ENCODE measurements at places on chromosomes 1 and 21. TPM values are rescaled to one million over a fixed set of nuclear protein-coding genes. Genes with fewer than 3 reads are reported as not detected.

DNA sequence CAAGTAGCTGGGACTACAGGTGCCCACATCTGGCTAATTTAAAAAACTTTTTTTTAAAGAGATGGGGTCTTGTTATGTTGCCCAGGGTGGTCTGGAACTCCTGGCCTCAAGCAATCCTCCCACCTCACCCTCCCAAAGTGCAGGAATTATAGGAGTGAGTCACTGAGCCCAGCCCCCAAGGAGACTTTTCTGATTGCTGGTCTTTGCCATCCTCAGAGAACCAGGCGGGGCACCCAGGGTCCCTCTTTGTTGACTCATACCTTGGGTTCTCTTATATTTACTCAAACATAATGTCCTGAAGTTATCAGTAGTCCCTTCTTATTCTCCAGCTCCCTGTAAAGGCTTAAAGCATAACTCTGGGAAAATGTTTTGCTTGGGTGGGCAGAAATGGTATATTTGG, 51.1 kb downstream of the KIF26B start:
- no peak for DNase-seq

DNA sequence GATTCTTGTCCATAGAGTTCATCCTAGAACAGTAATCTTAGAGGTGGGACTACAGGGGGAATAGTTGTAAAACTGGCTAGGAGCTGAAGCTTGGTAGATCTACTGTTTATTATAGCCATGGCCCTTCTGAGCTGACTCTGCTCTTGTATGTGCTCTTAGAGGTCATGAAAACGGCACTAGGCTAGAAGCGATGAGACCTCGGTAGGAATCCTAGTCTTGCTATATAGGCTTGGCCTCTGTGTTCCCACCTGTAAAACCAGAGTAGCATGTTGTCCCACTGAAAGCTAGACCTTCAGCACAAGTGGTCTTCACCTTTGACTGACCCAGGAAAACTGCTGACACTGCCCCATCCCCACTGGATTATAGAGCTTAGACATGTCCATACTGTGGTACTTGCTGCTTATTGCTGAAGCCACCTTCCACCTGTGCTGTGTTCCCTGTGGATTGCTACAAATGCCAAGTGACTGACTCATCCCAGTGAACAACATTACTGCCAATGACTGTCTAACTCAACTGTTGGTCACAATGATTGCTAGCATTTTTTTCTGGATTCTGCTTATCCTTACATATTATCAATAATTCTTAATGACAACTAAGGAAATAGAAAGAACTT, 23.0 kb upstream of the PIGC start:
- no peak for DNase-seq

- no peak for DNase-seq
Measured at GRCh38 chr1:111570781-111571181, 48.8 kb upstream of the RAP1A start.

- DNase-seq, result no peak
Measured at GRCh38 chr1:46370214-46370633, 23.9 kb upstream of the FAAH start.

- no peak for DNase-seq
Measured at GRCh38 chr1:7036386-7036785, 251.1 kb downstream of the CAMTA1 start.

Gene SLC25A34
- 0.50 TPM for total RNA-seq

- DNase-seq, result no peak
Measured at GRCh38 chr1:160451119-160451858, 50.9 kb downstream of the VANGL2 start.

DNA sequence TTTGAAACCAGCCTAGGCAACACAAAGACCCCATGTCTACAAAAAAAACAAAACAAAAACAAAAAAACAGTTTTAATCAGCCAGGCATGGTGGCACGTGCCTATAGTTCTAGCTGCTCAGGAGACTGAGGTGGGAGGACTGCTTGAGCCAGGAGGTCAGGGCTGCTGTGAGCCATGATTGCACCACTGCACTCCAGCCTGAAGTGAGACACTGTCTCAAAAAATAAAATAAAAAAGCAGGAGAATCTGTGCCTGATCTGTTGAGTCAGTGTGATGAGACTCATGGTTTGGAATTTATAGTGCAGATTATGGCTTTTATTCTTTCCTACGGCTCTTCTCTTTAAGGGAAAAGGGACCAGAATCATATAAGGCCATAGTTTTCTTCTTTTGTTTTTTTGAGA, 16.5 kb downstream of the TRIT1 start:
- DNase-seq, result no peak

Gene RIPK4
- total RNA-seq, result 4.5 TPM

Gene PTGS2
- 0.23 TPM for total RNA-seq

- DNase-seq, result no peak
Measured at GRCh38 chr1:63868268-63868781, 94.5 kb downstream of the ROR1 start.

Gene TAL1
- total RNA-seq, result not detected

DNA sequence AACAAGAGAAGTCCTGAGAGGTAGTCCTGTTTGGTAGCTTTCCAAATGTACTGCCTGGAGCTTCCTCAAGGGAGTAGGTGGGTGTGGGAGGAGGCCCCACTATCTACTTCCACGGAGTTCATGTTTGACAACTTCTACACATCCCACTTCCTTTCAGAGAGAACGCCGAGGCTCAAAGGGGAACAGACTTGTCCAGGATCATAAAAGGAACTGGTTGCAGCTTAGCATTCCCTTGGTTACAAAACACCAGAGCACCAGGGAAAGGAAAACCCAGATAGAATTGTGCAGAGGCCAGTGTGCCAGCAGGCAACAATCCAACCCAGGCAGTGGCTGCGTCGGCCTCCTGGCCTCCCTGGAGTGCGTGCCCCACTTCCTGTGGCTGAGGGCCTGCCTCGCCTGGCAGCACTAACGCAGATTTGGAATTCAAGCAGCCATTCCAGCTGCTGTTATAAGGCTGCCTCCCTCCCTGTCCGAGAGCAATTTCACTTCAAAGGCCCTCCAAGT, 4.2 kb upstream of the RAP1GAP start:
- DNase-seq, result no peak

- peak; percentile 49 for DNase-seq
Measured at GRCh38 chr1:202315576-202316168, 26.1 kb downstream of the UBE2T start.

Gene DOP1B
- total RNA-seq, result 9.9 TPM

- DNase-seq, result no peak
Measured at GRCh38 chr1:7853684-7854026, 790 bp upstream of the UTS2 start.

- DNase-seq, result no peak
Measured at GRCh38 chr1:191866155-191866554, 292.1 kb upstream of the RGS18 start.

DNA sequence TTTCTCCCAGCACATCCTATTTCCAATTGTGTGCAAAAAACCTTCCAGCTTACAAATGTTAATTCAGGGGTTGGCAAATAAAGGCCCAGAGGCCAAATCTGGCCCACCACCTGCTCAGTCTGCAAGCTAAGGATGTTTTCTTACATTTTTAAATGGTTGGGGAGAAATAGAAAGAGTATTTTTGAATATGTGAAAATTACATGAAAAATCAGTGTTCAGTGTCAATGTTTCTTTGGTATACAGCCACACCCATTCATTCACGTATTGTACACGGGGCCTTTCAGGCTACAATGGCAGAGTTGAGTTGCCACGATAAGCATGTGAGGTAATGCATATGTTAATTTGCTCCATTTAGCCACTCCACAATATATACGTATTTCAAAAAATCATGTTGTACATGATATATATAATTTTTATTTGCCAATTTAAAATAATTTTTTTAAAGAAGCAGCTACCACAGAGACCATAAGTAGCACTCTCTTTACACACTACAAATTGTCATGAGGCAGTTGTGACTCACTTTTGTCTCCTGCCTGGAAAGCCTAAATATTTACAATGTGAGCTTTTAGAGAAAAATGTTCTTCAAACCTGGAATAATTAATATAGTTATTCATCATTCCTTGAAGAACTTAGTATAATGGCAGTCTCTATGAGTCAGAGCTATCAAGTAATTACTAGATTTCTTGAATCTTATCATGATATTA, 189.6 kb downstream of the SMYD3 start:
- DNase-seq, result no peak

Gene NBPF19
- total RNA-seq, result 5.1 TPM

Gene HES2
- 0.36 TPM for total RNA-seq

DNA sequence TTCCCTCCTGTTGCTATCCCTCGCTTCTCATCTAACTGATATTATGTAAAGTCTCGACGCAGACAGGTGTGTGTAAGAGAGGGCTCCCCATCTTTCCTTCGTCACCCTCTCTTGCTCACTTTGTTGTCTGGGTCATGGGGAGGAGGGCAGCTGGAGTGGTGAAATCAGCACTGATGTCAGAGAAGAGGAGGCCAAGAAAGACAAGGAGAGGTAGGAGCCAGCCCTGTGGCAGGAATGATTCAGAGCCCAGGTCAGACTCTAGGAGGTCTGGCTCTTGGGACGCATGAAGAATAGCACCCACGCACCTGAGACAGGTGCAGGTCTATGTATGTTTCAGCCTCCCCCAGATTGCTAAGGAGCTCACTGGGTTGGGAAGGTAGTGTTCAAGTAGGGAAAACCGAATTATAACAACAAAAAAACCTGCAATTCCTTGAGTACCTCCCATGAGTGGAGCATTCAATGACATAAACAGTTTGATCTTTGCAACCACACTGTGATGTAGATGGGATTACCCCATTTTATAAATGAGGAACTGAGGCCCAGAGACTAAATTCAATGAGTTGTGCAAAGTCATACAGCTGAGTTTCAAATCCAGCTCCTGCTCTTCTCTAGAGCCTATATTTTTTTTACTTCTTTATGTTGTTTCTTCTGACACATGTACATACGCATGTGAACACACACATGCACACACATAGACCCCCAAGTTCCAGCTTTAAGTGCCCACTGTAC, 10.4 kb downstream of the NUAK2 start:
- DNase-seq, result no peak

Gene HAO2
- total RNA-seq, result not detected

DNA sequence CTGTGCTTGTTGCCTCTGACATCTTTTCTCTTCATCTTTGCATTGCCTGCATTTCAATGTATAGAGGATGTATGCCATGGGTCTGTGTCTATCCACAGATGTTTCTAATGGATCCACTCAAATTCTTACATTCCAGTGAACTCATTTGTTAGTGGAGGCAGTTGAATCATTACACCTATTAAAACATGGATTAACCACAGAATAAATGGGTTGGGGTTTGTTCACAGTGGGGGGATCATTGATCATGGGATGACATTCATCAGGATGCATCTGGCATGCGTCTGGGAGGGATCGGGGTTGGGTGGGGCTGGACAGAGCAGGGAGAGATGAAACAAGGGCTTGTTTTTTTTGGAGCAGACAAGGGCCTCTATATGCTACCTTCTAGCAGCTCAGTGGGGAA, 182.5 kb downstream of the RHOU start:
- no peak for DNase-seq

DNA sequence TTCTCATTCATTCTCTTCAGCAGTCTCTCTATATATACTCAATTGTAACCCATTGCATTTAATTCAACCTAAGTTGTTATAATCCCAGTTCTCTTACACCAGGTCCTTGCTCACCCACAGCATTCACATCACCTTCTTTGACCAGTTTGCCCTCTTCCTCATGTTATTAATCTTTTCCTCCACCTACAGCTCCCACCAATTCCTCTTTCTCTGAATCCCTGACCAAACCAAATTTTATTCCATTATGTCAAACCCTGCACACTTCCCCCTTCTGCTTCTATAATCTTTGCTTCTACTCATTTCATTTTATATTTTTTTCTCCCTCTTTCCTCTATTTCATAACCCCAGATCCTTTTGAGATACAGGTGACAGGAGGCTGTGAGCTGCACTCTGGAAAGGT, 1.4 kb downstream of the CD1A start:
- no peak for DNase-seq

Gene OR2W3
- total RNA-seq, result 1.1 TPM

Gene FAM72C
- 6.3 TPM for total RNA-seq

Gene STUM
- total RNA-seq, result 1.2 TPM

Gene SLC1A7
- total RNA-seq, result not detected

Gene ZNF683
- not detected for total RNA-seq

Gene MAP3K21
- 21.3 TPM for total RNA-seq

DNA sequence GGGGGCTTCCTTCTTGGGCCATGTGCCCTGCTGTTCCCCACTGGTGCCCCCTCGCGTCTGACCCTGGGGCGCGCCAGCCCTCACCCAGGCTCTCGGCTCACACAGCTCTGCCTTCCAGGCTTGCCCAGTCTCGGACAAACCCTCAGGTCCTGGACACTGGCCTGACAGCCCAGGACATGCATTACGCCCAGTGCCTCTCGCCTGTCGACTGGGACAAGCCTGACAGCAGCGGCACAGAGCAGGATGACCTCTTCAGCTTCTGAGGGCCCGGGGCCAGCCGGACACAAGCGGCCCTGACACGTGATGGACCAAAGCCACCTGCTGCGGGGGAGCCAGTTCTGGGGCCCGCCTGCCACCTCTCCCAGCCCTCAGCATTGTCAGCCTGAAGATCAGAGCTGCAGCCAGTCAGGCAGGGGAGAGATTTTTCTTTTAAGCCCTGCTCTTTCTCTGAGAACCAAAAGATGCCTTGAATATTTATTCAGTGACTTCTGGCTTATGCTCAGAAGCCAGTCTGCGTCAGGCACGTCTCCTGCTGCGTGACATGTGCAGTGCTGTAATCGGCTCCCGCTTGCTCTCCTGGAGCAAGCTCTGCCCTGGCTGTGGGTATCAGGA, 23.4 kb downstream of the LDLRAP1 start:
- DNase-seq, result no peak

DNA sequence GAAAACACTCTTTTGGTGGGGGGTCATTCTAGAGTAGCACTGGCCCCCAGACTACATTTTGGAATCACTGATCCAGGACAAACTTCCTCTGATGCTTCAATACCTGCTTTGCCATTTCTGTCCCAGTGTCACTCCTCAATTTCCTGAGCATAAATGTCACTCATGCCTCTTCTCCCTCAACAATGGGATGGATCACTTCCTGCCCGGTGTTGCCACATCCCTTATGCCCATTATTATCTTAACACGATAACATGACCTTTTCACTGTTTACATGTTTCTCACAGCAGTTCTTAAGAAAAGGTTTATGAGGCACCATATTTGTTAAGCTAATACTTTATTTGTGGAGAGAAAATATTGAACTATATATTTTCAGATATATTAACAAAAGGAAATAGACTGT, 3.9 kb upstream of the ITLN1 start:
- no peak for DNase-seq

- no peak for DNase-seq
Measured at GRCh38 chr21:35144978-35145377, 95.9 kb upstream of the RUNX1 start.

Gene EDARADD
- 7.0 TPM for total RNA-seq

GRCh38 chr1:43067977-43068751, 103.9 kb downstream of the EBNA1BP2 start:
- DNase-seq, result no peak

- DNase-seq, result no peak
Measured at GRCh38 chr1:151367658-151368392, 4.7 kb downstream of the SELENBP1 start.

All from H1 (cell line).